Aorta (tissue), 5 donors: ENCODE measurements at places on chromosomes 6 and 20. TPM values are rescaled to one million over a fixed set of nuclear protein-coding genes. Genes with fewer than 3 reads are reported as not detected.

Gene B4GALT5
- total RNA-seq: 35.9 TPM

Gene LINC00237
- total RNA-seq: not detected

Gene LTV1
- total RNA-seq: 16.7 TPM

Gene GABRR2
- 3.6 TPM for total RNA-seq

Gene PTPRA
- total RNA-seq: 60.2 TPM

Gene ELOVL4
- 2.4 TPM for total RNA-seq

Gene ANKRD66
- total RNA-seq: not detected

Gene CGAS
- 8.7 TPM for total RNA-seq

Gene CLIC5
- 9.2 TPM for total RNA-seq

Gene L3MBTL1
- total RNA-seq: 24.3 TPM

Gene PRICKLE4
- 3.5 TPM for total RNA-seq

Gene FAXC
- 4.4 TPM for total RNA-seq

Gene TNFRSF6B
- total RNA-seq: 5.9 TPM

Gene GPX5
- not detected for total RNA-seq

Gene BMP6
- 5.2 TPM for total RNA-seq

- DNase-seq: no peak
Observed at GRCh38 chr6:156260815-156261214, 516.4 kb upstream of the ARID1B start.

DNA sequence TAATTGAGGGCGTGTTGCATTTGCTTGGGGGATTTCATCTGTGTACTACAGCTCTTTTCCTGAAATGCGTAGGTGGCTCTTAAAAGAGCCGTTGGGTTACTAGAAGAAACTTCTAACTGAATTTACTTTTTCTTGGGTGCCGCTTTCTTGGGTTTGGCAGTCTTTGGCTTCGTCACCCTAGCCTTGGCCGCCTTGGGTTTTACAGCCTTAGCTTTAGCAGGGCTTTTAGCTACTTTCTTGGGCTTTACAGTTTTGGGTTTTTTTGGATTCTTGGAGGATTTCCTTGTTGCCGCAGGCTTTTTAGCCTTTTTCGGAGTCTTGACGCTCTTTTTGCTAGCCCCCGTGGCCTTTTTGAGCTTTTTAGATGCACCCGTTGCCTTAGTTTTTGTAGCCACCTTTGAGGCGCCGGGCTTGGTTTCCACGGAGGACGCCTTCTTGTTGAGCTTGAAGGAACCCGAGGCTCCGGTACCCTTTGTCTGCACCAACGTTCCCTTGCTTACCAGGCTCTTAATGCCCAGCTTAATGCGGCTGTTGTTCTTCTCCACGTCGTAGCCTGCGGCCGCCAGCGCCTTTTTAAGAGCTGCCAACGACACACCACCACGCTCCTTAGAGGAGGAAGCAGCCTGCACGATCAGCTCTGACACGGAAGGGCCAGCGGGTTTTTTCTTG lies 54.5 kb downstream of the TRIM38 start:
- DNase-seq: no peak

DNA sequence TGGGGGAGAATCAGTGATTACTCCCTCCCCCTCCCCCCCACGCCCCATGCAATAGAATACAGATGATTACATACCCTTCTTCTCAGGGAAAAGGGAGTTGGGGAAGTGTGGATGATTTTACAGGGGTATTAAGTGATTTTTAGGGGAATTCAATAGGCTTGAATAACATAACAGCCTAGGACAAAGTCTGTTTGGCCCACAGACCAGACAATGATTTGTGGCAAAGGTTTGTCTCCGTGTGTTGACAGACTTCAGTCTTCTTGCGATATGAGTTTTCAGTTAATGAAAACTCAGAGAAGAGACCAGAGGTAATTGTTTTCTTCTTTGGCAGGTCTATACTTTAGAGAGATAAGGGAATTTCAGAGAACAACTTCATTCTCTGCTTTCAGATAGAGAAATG lies 95.3 kb downstream of the OR2B2 start:
- no peak for DNase-seq

- DNase-seq: peak; percentile 64
Observed at GRCh38 chr6:158071121-158072082, 89.7 kb downstream of the SYNJ2 start.

- DNase-seq: no peak
Observed at GRCh38 chr6:2804516-2804915, 37.1 kb downstream of the SERPINB1 start.

- no peak for DNase-seq
Observed at GRCh38 chr6:78948785-78949184, 81.4 kb downstream of the IRAK1BP1 start.

DNA sequence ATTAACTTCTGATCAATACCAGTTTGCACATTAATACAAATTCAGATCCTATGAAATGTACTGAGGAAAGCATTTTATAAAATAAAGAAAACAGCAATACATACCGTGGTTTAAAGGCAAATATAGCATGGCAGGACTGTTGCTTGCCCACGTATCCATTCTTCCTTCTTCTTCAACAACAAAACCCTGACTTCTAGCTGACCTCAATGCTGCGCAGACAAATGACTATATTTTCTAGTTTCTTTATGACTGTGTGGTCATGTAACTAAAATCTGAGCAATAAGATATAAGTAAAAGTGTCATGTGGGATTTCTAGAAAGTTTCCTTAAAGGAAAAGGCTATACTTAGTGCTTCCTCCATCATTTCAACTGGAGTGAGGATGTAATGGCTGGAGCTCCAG lies 85.0 kb downstream of the CDC40 start:
- no peak for DNase-seq

- peak; percentile 70 for DNase-seq
Observed at GRCh38 chr20:57586370-57586793, 25.5 kb downstream of the PCK1 start.

DNA sequence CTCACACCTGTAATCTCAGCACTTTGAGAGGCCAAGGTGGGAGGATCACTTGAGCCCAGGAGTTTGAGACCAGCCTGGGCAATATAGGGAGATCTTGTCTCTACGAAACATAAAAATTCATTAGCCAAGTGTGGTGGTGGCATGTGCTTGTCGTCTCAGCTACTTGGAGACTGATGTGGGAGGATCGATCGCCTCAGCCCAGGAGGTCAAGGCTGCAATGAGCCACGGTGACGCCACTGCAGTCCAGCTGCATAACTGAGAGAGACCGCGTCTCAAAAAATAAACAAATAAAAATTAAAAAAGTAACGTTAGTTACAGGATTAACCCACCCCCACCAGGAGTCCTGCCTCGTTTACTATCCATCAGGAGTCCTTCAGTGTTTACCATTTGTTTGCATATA lies 345.1 kb downstream of the BTBD3 start:
- DNase-seq: no peak

DNA sequence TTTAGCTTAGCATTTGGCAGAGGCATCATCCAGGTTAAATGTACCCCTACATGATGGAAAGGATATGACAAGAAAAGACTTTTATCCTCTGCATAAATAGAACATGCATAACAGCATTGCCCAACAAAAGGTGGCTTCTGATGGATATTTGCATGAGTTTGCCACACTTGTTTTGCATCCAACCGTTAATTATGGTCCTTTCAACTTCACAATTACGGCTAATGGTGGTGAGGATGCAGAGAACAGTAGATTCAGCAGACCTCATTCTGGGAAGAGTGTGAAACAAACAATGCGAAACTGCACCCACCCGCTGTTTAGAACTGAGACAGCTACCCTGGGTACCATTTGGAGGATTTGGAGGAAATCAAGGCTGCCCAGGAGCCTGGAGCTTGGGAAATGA lies 690.9 kb upstream of the CHD6 start:
- no peak for DNase-seq

- DNase-seq: no peak
Observed at GRCh38 chr6:165890404-165890735, 227.3 kb upstream of the PDE10A start.

DNA sequence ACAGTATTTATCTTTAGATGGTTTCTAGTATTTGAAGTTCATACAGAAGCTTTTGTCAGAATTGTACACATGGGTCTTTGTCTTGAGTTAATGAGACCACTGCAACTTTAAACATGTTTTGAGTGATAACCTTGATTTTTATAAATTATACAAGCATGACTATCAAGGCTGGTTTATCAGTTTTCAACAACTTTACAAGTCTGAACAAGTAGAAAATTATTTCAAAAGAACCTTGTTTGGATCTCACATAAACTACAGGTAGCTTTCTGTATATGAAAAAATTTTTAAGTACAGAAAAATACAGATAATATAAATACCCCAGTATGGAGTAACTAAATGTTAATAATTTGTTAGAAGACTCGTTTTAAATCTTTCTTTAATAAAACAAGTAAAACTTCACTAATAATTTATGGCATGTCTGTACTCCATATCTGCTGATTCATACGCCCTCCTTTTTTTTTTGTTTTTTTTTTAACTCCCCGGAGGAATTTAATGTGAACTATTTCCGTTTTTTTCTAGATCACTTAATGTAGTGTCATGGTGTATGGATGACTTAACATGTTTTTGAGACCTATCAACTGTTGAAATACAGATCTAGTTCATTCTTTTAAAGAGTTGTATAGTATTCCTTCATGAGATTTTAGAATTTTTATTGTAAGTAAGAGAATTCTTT lies 18.3 kb downstream of the VAPB start:
- no peak for DNase-seq

DNA sequence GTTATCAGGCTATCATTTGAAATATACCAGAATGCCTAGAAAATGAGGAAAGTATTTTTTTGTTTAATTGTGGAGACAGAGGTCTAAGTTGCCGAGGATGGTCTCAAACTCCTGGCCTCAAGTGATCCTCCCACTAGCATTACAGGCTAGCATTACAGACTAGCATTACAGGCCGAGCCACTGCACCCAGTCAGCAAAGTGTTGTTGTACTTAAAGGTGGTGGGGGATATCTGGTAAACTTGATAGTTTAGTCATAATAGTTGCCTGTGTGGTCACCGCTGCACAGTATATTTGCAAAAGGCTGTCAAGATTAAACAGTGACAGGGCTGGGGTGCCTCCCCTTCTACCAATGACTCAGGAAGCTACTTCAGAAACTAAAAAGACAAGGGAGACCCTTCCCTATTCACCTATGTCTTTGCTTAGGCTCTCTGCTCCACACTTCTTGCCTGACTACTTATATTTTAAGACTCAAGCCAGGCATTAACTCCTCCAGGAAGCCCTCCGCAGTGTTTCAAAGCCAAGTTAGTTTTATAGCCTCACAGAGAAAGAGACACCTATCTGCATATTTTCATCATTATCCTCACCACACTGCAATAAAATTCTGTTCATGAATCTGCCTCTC lies 3.1 kb upstream of the AKIRIN2 start:
- DNase-seq: no peak

GRCh38 chr20:48051794-48052474 lies 266.7 kb upstream of the SULF2 start:
- no peak for DNase-seq

DNA sequence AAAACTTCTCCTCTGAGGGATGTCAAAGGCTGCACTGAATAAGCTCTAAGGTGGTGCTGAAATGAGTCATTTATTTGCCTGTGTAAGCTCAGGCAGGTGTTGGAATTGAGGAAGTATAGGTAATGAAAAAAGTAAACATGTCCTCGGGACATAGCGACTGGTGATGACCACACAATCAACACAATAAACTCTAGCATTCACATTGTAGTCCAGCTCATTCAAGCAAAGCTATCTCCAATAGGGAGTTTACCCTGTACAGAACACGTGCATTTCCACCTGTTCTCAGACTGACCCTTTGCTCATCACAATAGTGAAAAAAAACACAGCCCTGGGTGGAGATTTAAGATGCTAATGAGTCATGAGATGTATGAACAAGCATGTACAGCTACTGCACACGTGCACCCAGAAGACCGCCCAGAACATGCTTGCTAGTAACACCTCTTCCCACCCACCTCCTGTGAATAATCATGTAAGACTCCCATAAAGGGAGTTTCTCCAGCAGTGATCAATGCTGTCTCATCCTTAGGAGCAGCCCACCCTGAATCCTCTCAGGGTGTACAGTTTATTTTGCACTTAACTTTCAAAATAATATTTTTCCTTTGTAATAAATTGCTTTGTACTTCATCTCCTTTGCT lies 33.0 kb upstream of the POU5F1 start:
- DNase-seq: no peak

DNA sequence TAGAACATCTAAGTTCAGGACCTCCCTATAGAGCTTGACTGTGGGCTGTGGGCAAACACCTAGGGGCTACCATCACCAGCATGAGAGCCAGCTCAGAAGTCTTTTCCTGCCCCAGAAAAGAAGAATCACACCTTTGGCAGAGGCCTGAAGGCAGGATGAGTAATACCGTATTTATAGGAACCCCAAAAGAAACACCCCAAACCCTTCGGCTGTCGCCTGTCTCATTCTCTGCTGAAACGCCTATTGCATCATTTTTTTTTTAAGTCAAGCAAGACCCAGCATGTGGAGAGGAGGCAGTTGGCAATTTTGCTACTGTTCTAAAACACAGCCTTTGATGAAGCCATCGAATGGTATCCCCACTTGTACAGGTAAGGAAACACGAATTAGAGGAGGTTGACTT lies 436.4 kb downstream of the TFAP2A start:
- no peak for DNase-seq

DNA sequence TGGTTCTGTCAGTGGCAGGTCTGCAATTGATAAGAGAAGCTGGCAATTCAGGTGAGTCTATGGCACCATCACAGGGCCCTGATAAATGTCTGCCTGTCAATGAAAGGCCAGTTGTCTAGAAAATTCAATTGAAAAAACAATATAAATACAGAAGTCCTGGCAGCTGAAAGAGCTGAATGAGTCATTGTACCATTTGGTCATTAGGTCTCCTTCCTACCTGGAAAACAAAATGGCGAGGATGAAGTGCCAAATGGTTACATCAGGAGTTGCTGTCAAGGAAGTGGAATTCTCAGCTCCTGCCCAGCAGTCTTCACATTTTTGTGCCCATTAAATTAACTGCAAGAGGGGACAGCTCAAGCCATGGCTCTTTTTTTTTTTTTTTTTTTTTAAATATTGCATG lies 37.7 kb downstream of the PEX7 start:
- no peak for DNase-seq

DNA sequence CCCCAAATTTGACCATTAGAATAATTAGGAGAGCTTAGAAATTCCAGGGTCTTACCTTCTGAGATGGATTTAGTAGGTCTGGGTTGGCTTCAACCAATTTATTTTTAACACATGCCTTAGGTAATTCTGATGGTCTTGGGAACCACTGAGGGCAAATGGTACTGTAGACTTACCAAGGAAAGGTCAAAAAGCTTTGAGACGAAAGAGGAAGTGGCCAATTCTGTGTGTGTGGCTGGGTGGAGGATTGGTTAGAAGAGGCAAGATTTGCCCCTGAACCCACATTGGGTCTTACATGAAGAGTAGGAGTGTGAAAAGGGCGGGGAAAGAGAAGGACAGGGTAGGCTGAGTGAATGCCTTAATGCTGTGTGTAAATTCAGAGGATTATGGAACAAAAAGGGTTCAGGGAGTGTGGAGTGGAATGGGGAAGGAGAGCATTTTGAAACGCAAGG lies 2.7 kb downstream of the ITCH start:
- no peak for DNase-seq

- DNase-seq: no peak
Observed at GRCh38 chr6:42748203-42748898, 2.4 kb upstream of the TBCC start.

- no peak for DNase-seq
Observed at GRCh38 chr6:132790450-132790849, 8.0 kb downstream of the SLC18B1 start.

- no peak for DNase-seq
Observed at GRCh38 chr6:34990971-34991560, 102.0 kb downstream of the ANKS1A start.

- no peak for DNase-seq
Observed at GRCh38 chr20:48912065-48912464, 9.4 kb upstream of the ARFGEF2 start.

GRCh38 chr6:155121699-155122098 lies 126.6 kb downstream of the TIAM2 start:
- no peak for DNase-seq

GRCh38 chr6:109925075-109925474 lies 53.0 kb upstream of the GPR6 start:
- DNase-seq: no peak
